Fibroblast of skin of right quadriceps (primary cell): ENCODE measurements at places on chromosomes 12 and 14.

DNA sequence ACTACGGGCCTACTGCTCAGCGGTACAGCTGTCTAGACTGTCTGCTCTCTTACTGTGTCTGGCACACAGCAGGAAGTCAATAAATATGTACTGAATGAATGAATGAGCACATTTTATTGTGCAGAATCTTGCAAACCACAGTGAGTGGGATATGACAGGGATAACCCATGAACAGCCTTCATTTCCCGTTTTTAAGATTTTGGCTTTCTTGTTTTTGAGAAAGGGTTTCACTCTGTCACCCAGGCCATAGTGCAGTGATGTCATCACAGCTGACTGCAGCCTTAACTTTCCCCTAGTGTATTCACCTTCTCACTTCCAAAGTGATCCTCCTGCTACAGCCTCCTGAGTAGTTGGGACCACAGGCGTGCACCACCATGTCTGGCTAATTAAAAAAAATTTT is 203.1 kb downstream of the AEBP2 start:
- no peak for DNase-seq

DNA sequence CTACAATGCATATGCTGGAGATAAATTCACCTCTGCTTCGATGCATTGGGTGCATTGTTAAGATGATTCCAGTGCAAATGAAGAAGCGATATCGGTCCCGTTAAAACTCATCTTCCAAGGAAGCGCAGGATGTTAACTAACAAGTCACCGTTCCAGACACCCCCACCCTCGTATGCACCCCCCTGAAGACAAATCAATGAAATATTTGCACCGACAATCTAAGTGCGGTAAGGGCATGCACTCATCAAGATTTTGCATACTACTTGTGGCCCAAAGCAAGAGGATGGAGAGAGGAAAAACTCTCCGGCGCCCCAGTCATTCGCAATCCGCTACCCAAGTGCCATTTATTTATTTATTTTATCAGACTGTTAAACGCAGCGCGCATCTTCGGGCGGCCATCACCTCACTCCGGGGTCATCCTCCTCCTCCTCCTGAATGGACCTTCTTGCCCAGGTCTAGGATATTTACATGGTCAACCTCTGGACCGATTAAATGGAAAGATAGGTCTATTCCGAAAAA is 1.2 kb downstream of the NOVA1 start:
- DNase-seq: peak; percentile 9

GRCh38 chr12:68538726-68539614 is 71.7 kb upstream of the RAP1B start:
- peak; percentile 66 for DNase-seq

GRCh38 chr14:64544607-64545312 is 4.2 kb downstream of the HSPA2 start:
- no peak for DNase-seq

DNA sequence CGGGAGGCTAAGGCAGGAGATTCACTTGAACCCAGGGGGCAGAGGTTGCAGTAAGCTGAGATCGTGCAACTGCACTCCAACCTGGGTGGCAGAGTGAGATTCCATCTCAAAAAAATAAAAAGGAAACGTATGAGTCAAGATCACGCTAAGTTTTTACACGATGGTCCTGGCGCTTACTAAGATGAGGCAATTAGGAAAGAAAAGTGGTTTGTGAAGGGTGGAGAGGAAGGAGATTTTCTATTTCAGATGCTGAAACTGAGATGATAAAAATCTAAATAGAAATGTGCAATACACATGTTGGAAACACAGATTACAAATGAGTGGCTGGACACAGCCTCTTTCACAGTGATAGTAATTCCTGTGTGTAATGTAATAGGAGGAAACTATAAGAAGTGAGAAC is 63.2 kb downstream of the KDM5A start:
- peak; percentile 3 for DNase-seq

GRCh38 chr12:73947326-73948026 is 590.2 kb upstream of the ATXN7L3B start:
- no peak for DNase-seq

GRCh38 chr12:11580125-11580751 is 69.2 kb upstream of the ETV6 start:
- peak; percentile 91 for DNase-seq

DNA sequence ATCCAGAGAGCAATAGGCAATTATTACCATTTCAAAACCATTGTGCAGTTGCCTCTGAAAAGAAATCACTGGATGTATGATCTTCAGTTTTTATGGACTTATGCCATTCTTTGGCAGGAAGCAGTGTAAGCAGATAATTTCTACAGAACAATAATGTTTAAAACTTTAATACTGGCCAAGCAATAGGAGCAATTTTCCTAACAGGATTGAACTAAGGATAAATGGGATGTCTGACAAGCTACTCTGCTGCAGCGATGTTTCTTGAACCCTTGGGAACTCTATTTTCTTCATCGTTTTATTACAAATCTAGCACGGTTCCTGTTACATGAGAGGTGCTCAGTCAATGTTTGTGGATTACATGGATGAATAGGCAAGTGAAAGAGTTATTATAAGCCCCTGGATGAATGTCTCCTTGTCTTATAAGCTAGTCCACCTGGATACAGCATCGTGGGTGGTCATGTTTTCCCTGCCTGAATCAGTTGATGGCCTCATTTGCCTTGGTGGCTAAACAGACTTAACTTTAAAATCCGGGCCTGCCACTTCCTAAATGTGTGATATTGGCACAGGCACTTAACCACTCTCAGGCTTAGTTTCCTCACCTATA is 68.2 kb upstream of the MDM1 start:
- no peak for DNase-seq

DNA sequence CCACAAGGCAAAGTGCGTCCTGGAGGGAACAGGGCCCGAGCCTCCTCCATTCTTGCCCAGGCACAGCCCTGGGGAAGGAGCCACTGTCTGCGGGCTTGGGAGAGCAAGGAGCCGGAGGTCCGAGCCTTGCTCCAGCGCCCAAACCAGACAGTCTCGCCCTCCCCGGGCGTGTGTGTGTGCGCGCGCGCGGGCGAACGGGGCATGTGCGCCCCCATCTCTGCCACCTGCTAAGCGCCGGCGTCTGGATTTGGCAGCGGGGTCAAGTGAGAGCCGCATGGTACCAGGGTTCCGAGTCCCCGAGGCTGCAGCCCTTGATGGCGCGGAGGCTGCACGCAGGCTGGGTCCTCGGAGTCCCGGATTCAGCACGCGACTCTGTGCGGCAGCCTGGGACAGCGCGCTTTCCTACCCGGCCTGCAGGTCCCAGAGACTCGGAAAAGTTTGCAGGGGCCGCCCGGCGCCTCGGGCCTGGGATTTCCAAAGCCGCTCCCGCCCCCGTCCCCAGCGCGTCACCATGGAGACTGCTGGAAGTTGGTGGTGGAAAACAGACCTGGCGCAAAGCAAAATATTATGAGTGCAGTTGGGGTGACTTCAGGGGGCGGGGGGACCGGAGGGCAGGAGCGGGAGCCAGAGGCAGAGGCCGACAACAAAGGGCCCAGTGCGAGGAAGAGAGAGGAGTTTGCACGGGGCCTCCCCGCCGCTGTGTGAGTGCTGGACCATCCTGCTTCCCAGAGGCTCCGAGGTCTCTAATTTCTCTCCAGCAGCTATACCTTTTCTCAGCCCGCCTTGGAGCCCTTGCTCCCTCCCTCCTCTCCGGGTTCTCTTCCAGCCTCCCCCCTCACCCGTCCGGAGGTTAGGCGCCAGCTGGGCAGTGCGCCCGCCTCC is 4.2 kb downstream of the RFX4 start:
- DNase-seq: no peak

DNA sequence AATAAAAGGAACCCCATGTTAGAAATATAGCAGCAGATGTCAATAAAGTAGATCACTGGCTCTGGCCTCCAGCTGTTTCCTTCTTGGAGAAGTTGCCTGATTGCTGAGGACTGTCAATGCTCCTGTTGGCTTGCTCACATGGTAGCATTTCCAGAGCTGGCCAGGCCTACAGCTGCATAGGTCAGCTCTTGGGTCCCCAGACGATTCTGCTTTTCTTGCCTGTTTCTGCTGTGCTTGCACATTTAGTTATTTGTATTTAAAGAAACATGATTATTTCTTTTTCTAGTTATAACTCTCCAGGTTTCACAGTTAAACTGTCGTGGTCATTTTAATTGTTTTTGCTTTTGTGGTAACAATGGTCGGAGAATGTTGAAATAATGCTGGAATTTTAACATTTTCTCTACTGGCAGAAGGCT is 7.2 kb downstream of the NAV3 start:
- no peak for DNase-seq

DNA sequence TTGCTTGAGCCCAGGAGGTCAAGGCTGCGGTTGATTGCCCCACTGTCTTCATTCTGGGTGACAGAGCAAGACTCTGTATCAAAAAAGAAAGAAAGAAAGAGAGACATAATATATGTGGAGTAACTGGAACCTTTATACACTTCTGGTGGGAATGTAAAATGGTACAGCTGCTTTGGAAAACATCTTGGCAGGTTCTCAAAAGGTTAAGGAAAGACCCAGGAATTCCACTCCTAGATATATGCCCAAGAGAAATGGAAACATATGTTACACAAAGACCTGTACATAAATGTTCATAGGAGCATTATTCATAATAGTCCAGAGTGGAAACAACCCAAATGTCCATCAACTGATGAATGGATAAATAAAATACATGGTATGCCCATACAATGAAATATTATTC is 7.2 kb downstream of the RBMS2 start:
- DNase-seq: peak; percentile 45

DNA sequence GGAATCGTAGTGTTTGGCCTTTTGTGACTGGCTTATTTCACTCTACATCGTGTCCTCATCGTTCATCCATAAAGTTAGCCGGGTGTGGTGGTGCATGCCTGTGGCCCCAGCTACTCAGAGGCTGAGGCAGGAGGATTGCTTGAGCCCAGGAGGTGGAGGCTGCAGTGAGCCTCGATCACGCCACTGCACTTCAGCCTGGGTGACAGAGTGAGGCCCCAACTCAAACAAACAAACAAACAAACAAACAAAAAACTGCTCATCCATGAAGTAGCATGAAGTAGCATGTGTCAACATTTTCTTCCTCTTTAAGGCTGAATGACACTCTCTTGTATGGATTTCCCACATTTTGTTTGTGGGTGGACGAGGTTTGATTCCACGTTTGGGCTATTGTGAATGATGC is 44.0 kb upstream of the MEG3 start:
- no peak for DNase-seq

DNA sequence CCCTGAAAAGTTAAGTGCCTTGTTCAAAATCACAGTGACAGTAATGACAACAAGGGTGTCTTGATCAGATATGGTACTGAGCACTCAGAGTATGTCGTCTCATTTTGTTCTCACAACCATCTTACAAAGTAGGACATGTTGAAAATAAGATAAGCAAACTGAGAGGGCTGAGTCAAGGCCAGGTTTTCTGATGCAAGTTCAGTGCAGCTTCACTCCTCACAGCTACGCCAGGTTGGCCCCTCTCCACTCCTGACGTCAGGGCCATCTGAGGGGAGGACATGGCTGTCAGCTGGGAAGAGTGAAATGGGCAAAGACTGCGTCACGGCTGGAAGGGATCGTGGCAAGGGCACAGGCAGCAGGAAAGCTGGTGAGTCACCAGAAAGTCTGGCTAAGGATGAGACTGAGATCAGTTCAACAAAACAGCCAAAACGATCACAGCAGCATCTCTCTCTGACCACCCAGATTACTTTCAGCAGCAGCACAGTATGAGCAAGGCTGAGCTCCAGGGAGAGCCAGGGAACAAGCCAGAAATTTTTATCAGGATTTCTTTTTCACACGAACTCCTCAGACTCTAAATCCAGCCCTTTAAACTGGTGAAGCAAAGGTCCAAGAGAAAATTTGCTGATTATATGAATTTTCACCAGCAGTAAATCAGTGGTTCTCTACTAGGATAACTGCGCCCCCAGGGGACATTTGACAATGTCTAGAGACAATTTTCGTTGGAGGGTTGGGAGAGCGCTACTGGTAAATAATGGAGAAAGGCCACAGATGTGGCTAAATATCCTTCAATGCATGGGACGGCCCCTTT is 297.9 kb upstream of the AMIGO2 start:
- DNase-seq: peak; percentile 94

DNA sequence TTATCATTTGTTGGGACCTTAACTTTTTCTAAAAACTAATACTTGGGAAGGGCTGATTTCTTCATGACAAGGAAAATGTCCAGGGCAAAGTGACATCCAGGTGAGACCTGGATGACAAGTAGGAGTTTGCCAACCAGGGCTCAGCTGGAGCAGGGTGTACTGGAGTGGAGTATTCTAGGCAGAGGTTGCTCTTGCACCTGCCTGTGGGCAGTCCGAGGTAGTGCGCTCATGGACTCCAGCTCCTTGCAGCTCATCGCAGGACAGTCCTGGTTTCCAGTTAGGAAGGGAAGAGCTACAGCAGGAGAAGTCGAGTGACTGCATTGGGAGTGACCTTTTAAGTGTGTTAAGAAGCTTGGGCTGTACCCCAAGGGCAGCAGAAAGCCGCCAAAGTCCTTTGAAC is 175.9 kb downstream of the PELI2 start:
- DNase-seq: no peak

DNA sequence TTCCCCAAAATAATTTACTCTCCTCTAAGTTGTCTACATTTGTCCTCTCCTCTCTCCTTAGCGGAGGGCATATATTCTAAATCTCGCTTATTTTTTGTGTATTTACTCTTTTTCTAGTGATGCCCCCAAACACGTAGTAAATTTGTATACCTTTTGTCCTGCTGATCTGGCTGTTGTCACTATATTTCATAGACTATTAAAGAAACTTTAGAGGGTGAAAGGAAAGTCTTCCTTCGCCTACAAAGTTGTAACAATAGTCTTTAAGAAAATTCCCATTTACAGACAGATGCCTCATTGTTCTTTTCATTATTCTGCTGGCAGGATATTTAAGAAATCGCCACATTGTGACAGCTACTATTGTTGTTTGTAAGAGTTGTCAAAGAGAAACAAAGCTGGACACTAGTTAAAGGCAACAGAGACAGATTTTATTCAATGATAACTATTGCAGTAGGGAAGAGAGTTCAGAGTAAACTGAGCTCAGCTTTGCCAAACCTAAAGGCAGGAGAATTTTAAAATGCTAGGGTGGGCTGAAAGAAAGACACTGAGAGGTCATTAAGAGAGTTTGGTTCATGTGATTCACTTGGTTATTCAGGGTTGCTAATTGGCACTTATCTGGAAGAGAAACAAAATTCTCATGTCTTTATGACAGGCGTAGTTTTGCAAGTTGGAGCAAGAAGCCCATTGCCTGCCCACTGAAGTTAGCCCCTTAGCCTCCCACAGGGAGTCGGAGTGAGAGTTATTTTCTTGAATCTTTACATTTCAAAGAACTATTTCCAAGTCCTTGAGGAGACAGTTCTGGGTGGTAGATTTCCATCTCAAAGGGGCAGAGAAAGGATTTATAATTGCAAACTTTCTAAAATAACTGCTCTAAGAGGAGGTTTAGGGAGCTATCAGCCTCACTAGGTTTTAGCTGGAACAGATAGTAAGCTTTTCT is 1272.5 kb upstream of the SEL1L start:
- no peak for DNase-seq

GRCh38 chr12:92871116-92871515 is 58.0 kb downstream of the EEA1 start:
- DNase-seq: peak; percentile 10
